Right ventricle myocardium superior (tissue), 1 donor: ENCODE measurements at places on chromosomes 7 and 10. TPM values are rescaled to one million over a fixed set of nuclear protein-coding genes. Genes with fewer than 3 reads are reported as not detected.

Gene EPO
- total RNA-seq, result not detected

Gene TAS2R3
- 0.32 TPM for total RNA-seq

Gene PIK3AP1
- 6.9 TPM for total RNA-seq

Gene IL6
- 1.0 TPM for total RNA-seq

Gene CTAGE15
- not detected for total RNA-seq
